ENCODE measurements at places on chromosomes 2 and 18. TPM values are rescaled to one million over a fixed set of nuclear protein-coding genes. Genes with fewer than 3 reads are reported as not detected.

DNA sequence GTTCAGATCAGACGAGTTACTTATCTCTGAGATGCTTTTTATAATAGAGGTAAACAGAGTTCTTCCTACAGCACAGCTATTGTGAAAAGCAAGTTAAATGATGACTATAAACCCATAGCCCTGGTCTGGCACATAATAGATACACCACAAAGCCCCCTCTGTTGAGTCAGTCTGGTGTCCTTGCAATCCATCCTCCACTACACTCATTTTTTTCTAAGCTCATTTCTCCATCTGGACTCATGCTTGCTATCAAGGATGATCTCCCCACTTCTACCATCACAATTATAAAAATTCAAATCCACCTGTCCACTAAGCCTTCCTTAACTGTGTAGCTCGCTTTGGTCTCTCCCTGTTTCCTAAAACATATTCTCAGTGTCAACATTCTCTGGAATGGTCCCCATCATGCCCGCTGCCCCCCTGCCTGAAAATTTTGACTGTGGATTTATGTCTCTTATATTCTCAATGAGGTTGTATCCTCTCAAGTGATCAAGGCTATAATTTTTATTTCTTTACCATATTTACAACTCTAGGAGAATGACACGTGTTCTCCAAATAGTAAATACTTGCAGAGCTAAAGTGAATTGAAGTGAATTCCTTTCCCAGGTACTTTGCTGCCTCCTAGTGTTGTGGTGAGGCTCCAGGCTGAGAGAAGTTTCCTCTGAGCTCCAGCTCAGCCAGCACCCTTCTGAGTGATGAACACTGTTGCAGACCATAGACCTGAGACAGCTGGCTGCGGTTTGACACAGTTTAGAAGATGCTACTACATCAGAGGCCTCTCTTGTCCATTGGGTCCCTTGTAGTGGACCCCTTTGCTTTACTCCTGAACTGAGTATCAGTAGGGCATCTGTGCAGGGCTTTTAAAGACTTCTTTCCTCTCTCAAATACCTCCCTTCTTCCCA, 108.7 kb downstream of the DPP10 start:
- H3K27me3 ChIP-seq, result no peaks in the 10 kb centered on the region
- no peak overlapping the region for H3K27ac ChIP-seq
- H3K4me3 ChIP-seq, result no peak overlapping the region
- DNase-seq, result peak; percentile 81

- H3K27me3 ChIP-seq, result no peaks in the 10 kb centered on the region
- H3K27ac ChIP-seq, result no peak overlapping the region
- no peaks in the 10 kb centered on the region for H3K36me3 ChIP-seq
- H3K4me1 ChIP-seq, result no peaks in the 10 kb centered on the region
Measured at GRCh38 chr2:187618813-187619212, 64.6 kb upstream of the TFPI start.

- H3K27me3 ChIP-seq, result no peaks in the 10 kb centered on the region
- H3K27ac ChIP-seq, result no peak overlapping the region
- DNase-seq, result no peak
Measured at GRCh38 chr2:227780981-227781615, 32.5 kb upstream of the CCL20 start.

DNA sequence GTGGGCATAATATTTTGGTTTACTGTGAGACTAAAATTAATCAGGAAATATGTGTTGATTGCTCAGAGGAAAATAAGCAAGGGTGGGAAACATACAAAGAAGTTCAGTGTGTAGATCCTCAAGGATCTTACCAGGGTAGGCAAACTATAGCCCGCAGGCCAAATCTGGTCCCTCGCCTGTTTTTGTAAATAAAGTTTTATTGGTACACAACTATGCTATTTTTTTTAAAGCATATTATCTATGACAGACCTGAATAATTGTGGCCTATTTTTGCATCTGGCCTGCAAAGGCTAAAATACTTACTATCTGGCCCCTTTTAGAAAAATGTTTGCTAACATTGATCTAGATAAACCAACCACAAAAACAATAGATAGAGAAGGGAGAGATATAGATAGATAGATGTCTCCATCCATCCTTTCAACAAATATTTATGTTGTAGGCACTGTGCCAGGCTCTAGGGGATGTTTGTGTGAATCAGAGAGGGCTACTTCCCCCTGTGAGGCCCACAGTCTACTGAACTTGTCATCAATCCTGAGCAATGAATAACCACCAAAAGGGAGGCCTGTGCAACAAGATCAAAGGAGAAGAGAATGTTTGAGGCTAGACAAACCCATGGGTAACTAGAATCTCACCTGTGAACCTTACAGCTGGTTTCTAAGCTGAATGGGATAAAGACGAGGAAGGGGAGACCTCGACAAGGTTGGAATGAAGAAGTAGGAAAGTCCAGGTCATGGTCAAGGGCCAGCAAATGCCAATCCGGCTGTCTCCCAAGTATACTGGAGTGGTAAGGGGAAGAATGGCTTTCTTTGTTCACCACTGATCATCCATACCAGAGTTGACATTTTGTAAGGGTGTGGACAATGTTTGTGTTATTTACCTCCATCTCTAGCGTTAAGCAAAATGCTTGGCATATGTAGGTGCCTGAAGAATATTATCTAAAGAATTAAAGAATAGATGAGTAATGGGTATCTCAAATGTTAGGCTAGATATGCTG, 23.6 kb downstream of the ALPK2 start:
- no peaks in the 10 kb centered on the region for H3K36me3 ChIP-seq
- peaks cover 4% of the 10 kb centered on the region for H3K4me1 ChIP-seq
- peaks cover 2% of the 10 kb centered on the region for H3K27me3 ChIP-seq
- no peak for DNase-seq

TDRD15 gene
- total RNA-seq, result not detected

DNA sequence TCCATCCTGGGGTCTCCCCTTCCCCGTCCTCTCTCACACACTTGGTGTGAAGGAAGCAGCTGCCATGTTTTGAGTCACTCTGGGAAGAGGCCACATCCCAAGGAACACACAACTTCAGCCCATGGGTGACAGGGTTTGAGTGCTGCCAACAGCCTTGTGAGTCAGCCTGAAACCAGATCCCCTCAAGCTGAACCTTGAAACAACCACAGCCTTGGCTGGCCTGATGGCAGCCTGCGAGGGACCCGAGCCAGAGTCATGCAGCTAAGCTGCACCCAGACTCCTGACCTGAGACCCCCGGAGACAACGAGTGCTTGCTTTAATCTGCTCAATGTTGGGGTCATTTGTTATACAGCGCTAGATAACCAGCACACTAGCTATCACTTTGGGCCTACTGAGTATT, 19.3 kb upstream of the MC2R start:
- peaks cover 16% of the 10 kb centered on the region for H3K4me1 ChIP-seq
- H3K27me3 ChIP-seq, result no peaks in the 10 kb centered on the region
- H3K36me3 ChIP-seq, result no peaks in the 10 kb centered on the region
- DNase-seq, result no peak
- no peak overlapping the region for H3K4me3 ChIP-seq
- H3K27ac ChIP-seq, result no peak overlapping the region

NLRC4 gene
- 0.40 TPM for total RNA-seq

Measured in muscle of leg (tissue), 16 donors.